ENCODE measurements at places on chromosomes 3 and 15.
A peak's percentile ranks its signal among the peaks of the same experiment; 100 is the strongest.

- H3K4me3 ChIP-seq = no peak overlapping the region
- H3K36me3 ChIP-seq = no peaks in the 10 kb centered on the region
- no peaks in the 10 kb centered on the region for H3K27me3 ChIP-seq
Measured at GRCh38 chr15:31049682-31050615, 51.6 kb downstream of the TRPM1 start.

DNA sequence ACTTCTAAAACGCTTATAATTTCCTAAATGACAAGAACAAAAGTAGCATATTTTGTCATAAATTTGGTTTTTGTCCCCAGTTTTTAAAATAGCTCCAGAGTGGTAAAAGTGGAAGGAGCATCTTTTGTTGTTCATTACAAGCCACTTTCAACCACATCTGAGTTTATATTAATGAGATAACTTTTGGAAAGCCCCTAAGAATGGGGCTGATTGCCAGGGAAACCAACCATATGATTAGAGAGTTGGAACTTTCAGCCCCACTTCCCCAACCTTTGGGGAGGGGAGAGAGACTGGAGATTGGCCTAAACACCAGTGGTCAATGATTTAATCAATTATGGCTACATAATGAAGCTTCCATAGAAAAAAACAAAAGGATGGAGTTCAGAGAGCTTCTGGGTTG, 57.4 kb downstream of the CPA3 start:
- no peaks in the 10 kb centered on the region for H3K27me3 ChIP-seq
- DNase-seq = no peak
- H3K27ac ChIP-seq = no peak overlapping the region

- H3K27ac ChIP-seq = no peak overlapping the region
- no peaks in the 10 kb centered on the region for H3K36me3 ChIP-seq
- H3K4me1 ChIP-seq = no peaks in the 10 kb centered on the region
- DNase-seq = peak; percentile 60
- H3K4me3 ChIP-seq = no peak overlapping the region
Measured at GRCh38 chr3:160780245-160780644, 24.2 kb downstream of the PPM1L start.

GRCh38 chr3:27669591-27669990, 52.5 kb downstream of the EOMES start:
- no peak for DNase-seq
- no peak overlapping the region for H3K27ac ChIP-seq
- H3K27me3 ChIP-seq = no peaks in the 10 kb centered on the region
- H3K4me1 ChIP-seq = peaks cover 6% of the 10 kb centered on the region
- no peaks in the 10 kb centered on the region for H3K36me3 ChIP-seq

GRCh38 chr3:132966374-132966773, 71.8 kb upstream of the TMEM108 start:
- H3K36me3 ChIP-seq = no peaks in the 10 kb centered on the region
- H3K27me3 ChIP-seq = no peaks in the 10 kb centered on the region
- no peaks in the 10 kb centered on the region for H3K4me1 ChIP-seq
- no peak overlapping the region for H3K4me3 ChIP-seq
- DNase-seq = peak; percentile 5
- H3K27ac ChIP-seq = no peak overlapping the region

GRCh38 chr15:29678504-29679034, 143.7 kb downstream of the TJP1 start:
- H3K4me3 ChIP-seq = no peak overlapping the region
- no peaks in the 10 kb centered on the region for H3K36me3 ChIP-seq
- peaks cover 13% of the 10 kb centered on the region for H3K27me3 ChIP-seq
- DNase-seq = no peak

All from muscle of leg (tissue), 16 donors.